T-helper 2 cell (primary cell): ENCODE measurements at places on chromosomes 1 and 21.

DNA sequence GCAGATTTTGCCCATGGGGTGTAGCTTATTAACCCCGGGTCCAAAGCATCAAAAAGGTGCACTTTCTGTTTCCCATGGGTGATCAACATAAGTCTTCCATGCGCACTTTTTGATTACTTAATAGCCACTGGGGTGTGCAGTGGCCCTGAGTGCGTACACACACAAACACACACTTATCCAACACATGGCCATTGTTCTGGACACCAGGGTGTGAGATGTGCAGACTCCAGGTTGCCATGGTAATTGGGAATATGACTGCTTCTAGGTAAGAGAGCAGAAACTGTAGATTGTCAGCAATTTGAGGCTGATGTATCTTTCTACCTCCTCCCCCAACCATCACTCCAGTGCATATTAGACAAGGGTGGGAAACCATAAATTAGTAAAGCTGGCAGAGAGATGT lies 68.8 kb downstream of the MAB21L3 start:
- DNase-seq: no peak

- no peak for DNase-seq
Observed at GRCh38 chr1:99957818-99958217, 12.0 kb upstream of the SLC35A3 start.

GRCh38 chr1:218304281-218305039 lies 19.4 kb downstream of the RRP15 start:
- DNase-seq: no peak

- DNase-seq: no peak
Observed at GRCh38 chr1:207181847-207182246, 77.8 kb downstream of the C4BPA start.
